Urinary bladder (tissue), 4 donors: ENCODE measurements at places on chromosomes 5 and 9. TPM values are rescaled to one million over a fixed set of nuclear protein-coding genes. Genes with fewer than 3 reads are reported as not detected.

C9orf50 gene
- polyA plus RNA-seq: 0.28 TPM

SOX30 gene
- polyA plus RNA-seq: 0.33 TPM

C5orf47 gene
- polyA plus RNA-seq: not detected

DNA sequence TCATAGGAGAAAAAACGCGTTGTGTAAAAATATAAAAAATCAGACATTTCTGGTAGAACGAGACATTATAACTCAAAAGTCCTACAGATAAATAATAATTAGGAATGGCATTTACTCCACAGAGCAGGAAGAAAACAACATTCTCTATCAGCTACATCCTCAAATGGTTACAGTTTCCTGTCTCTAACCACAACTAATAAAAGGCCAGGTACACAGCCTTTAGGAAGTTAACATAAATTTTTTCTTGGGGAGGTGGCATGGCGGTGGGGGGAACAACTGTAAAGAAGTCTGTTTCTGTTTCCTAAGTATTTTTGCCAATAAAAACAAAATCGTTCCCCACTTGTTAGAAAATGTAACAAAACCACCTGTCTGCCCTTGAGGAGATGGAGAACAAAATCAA is 44.5 kb downstream of the INSYN2B start:
- no peak for DNase-seq

DNA sequence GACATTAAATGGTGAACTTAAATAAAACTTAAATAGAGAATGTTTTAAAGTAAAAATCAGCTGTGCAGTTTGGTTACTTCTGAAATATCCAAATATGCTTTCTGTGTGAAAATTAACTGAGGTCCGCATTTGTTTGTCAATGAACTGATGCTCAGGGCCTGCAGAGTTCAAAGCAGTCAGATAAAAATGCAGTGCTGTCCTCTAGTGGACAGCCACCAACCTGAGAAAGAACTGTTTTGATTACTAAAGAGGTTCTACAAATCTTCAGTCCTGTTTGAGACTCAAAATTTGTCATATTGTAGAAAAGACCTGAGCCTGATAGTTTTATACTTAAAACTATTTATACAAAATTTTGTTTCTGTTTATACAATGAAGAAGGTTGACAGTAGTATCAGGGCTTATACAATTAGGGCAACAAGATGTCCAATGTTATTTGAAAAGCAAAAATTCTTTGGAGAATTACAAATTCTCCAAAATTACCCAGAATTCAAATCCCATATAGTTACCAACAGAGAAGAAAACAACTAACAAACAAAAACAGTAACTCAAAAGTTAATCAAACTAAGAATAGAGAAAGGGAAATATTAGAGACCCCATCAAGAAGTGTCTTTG is 232.3 kb upstream of the TBCA start:
- no peak for DNase-seq

NR4A3 gene
- 4.8 TPM for polyA plus RNA-seq

DNA sequence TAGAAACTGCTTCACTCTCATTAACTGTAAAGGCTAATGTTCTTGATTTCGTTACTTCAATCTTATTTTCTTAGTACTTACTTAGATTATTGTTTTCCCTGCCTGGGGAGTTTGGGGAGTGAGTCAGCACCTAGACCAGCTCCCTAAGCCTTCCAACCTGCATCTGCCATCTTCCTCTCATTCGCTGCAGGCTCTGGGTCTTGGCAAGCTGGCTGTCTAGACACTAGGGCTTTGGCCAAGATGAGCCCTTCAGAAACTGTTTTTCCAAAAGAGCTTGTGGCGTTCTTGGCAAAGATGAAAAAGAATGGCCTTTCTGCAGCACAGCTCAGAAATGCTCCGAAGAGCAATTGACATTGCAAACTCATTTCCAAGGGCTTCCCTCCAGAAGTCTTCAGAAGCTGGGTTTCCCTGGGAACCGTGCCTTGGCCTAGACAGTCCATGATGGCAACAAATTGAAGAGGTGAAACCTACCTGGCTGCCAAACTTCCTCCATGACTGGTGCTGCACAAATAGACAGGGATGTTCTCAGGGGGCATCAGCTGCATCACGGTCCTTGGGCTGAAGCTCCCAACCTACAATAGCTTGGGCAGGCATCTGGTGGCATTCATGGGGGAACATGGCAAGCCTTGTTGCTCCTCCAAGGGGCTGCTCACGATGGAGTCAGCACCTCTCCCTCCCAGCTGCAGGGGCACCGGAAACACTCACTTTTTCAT is 76.6 kb downstream of the NSUN2 start:
- no peak for DNase-seq

DNA sequence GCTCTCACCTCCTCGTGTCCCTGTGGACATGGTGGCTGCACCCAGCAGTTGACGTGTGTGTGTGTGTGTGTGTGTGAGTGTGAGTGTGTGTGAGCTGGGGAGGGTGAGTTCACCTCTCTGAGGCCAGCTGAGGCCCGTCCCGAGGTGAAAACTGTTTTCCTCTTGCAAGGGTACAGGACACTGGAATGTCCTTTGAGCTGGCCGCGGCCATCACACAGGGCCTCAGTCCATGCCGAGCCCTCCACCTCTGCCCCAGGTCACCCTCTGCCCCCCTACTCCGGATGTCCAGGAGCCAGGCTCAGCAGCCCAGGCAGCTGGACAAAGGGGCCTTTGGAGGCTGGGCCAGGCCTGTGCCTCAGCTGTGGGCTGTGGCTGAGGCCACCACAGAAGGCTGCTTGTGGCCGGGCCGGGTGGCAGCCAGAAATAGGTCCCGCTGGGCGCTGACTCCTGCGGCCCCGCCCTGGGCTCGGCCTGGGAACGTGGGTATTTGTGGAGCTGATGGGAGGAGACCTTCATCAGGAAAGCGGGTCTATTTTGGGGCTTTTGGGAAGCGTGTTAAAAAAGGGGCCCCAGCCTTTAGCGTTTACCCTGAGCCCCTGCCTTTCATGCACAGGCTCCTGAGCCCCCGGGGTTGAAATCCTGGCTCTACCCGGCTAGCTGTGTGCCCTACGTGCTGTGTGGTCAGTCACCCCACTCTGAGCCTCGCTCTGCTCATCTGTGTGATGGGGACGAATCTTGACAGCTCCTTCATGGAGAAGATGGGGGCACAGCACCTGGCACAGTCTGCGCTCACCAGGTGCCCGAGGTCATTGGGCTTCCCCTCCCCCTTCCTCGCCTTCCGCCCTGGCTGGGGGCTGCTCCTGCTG is 75.1 kb upstream of the IER5L start:
- DNase-seq: no peak

DNA sequence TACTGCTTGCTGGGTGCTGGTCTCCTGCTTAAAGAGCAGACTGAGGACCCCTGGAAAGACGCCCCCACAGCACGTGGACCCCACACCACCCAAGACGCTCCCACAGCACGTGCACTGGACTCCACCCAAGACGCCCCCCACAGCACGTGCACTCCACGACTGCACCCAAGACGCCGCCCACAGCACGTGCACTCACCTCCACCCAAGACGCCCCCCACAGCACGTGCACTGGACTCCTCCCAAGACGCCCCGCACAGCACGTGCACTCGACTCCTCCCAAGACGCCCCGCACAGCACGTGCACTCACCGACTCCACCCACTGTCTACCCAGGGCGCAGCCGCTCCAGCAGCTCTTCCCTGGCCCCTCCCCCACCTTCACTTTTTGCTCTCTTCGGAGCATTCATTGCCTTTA is 50.5 kb downstream of the EHMT1 start:
- DNase-seq: no peak

TNFSF15 gene
- 0.92 TPM for polyA plus RNA-seq

DNA sequence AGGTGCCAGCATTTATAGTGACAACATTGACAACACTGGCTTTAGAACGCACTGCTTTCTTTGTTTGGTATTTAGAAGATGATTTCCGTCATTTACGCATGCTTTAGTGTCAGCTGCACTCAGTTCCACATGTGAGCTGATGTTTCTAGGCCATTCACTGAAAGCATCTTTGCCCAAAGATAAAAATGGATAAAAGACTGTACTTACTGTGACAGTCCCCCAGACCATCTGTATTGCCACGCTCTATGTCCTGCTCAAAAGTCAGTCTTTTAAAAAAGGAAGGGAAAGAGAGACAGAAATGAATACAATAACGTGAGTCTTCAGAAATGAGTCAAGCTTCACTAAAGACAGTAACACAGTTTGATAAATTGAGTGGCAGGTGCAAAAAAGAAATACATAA is 99.3 kb downstream of the SEMA6A start:
- no peak for DNase-seq
